ENCODE measurements at places on chromosomes 3 and 15.
A peak's percentile ranks its signal among the peaks of the same experiment; 100 is the strongest.

DNA sequence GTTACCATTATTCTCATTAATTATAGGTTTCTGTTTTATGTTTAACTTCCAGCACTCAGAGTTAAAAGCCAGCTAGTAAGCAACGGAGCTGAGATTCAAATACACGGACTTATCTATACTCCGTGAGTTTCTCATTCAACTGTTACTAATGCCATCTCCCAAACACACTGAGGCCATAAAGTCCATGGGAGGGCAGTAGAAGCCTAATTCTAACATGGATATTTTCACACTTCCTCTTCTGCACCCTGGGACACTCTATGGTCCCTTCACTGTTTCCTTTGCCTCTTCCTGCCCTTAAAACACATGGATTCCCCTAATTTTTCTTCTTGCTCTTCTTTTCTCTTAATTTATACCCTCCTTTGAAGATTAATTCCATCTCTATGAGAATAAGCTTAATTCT is 245.0 kb downstream of the KLF13 start:
- no peak for DNase-seq

DNA sequence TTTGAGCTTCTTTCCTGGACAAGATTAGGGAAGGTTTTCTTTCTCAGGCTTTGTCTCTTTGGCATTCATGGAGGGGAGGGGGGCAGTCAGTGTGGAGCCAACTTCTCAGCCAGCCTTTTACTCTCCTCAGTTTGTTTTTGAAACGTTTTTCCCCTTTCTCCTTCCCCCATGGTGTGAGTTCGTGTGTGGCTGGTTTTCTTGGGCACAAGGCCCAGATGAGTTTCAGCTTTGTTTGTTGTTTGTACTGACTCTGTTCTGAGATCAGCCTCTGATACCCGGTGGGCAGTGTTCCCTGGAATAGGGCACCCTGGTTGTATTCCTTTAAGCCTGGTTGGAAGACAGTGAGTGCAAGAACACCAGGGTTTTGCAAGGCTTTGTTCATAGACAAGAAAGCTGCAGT is 168.2 kb upstream of the RARB start:
- no peak for DNase-seq

GRCh38 chr3:195907934-195908693 is at the start of gene TNK2:
Gene TNK2, minus strand, starts transcription at chr3:195908551. Its CDS starts 19,963 bp downstream, at chr3:195888588.
- DNase-seq = peak; percentile 57

DNA sequence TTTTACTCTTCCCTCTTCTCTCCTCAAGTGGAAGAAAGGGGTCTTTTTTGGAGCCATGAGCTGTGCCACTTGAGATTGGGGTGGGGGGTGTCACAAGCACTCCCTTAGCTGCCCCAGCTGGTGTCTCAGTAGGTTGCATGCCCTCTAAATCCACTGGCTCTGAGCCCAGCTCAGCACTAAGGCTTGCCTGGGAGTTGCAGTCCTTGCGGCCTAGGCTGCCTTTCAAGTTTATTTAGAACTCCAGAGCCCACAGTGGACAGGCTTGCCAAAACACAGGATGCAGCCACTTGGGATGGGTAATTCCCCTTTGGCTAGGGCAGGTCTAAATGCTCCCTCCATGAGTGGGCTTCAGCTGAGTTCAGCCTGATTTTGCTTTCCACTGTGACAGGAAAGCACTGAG is 24.7 kb downstream of the C3orf20 start:
- DNase-seq = no peak

DNA sequence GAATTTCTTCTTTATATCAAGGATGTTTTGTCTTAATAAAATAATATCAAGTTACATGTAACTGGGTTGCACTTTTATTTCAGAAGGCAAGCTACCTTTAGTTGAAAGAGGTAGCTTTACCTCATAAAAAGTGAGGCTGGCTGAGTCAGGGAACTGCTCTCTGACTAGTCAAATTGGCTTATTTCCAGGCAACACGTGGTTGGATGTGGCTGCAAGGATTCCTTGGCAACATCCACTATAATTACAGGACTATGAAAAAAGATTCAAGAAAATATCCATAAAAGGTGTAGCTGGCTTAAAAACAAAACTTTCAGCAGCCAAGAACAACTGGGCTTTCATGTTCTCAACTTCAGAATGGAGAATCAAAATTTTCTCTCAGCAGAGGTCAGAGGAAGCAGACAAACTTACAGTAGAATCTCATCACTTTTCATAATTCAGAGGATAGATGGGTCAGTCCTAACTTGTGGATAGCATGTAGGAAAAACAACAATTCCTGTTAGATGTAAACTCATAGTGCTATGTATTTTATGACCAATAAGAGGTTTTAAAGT is 779.1 kb downstream of the MECOM start:
- DNase-seq = no peak
